ENCODE measurements at places on chromosomes 3 and 15. TPM values are rescaled to one million over a fixed set of nuclear protein-coding genes. Genes with fewer than 3 reads are reported as not detected.
A peak's percentile ranks its signal among the peaks of the same experiment; 100 is the strongest.

DNA sequence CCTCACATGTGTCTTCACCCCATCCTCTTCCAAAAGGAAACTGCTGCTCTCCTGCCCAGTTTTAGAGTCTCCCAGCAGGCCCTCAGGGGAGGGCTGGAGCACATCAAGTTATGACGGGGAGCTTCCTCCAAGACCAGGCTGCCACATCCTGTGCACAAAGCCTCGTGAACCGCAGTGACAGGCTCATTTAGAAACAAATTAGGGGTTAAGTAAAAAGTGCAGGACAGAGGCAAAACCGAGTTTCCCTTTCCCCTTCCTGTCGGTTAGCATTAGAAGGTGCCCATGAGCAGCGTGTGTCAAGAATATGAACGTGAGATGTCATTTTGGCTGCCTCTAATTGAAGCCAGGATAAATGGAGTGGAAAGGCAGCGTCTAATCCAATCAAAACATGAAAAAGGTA is 199.7 kb downstream of the ARRDC4 start:
- no peaks in the 10 kb centered on the region for H3K27me3 ChIP-seq
- no peaks in the 10 kb centered on the region for H3K36me3 ChIP-seq
- H3K4me3 ChIP-seq = no peak overlapping the region
- DNase-seq = no peak
- H3K4me1 ChIP-seq = no peaks in the 10 kb centered on the region

Gene ADAMTS9
- 22.6 TPM for total RNA-seq

Gene AGBL1
- not detected for total RNA-seq

GRCh38 chr15:36763685-36764084 is 184.3 kb downstream of the CDIN1 start:
- no peaks in the 10 kb centered on the region for H3K36me3 ChIP-seq
- H3K27ac ChIP-seq = no peak overlapping the region
- no peaks in the 10 kb centered on the region for H3K27me3 ChIP-seq
- H3K4me1 ChIP-seq = no peaks in the 10 kb centered on the region
- no peak overlapping the region for H3K4me3 ChIP-seq

Gene TJP1
- 128 TPM for total RNA-seq

Gene TGM5
- total RNA-seq = not detected

- H3K36me3 ChIP-seq = no peaks in the 10 kb centered on the region
- no peak for DNase-seq
- no peaks in the 10 kb centered on the region for H3K4me1 ChIP-seq
- no peak overlapping the region for H3K27ac ChIP-seq
- no peak overlapping the region for H3K4me3 ChIP-seq
- H3K27me3 ChIP-seq = no peaks in the 10 kb centered on the region
Measured at GRCh38 chr3:10340476-10340875, 19.6 kb upstream of the SEC13 start.

DNA sequence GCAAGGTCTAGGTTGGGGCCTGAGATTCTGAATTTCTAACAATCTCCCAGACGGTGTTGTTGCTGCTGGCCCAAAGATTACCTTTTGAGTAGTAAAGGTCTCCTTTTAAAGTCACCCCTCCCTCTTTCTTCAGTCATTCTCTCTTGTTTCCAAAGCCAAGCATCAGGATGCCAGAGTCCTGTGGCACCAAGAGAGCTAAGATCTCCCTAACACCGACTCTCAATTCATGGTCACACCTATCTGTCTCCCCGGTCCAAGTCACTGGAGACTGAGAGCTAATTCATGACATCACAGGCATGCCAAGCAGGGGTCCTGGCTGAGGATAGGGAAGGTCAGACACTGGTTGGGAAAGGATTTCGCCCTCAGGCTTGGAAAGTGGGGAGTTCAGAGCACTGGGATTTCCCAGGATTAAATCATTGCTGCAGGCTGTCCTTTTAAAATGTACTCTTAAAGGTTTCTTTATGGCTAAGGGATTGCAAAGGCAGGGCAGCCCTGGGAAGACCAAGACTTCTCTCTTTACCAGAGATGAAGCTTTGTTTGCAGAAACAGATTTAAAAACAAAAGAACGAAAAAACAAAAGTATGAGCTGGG is 7.3 kb downstream of the SHOX2 start:
- H3K27me3 ChIP-seq = peaks cover 98% of the 10 kb centered on the region
- no peak overlapping the region for H3K4me3 ChIP-seq
- H3K36me3 ChIP-seq = no peaks in the 10 kb centered on the region

Gene ROBO1
- total RNA-seq = 26.4 TPM

Gene BCL6
- 9.6 TPM for total RNA-seq

DNA sequence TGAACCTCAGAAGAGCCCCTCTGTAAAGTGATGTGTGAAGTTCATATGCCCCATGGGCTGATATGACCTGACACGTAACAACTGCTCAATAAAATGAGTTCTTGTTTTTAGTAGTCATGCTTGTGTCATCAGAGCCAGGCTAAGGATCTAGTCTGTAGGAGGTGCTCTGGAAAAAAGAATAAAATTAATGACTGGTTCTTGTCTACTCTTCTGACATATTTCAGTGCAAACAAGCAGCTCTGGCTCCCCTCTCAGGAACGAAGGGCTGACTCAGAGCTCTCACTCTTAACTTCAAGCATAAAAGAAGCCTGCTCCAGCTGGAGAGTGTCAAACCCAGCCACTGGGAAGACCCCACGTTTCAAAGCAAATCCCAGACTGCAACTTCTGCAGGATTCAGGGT is 77.0 kb downstream of the LRIG1 start:
- H3K27me3 ChIP-seq = no peaks in the 10 kb centered on the region
- no peak for DNase-seq
- H3K4me3 ChIP-seq = no peak overlapping the region

- H3K27ac ChIP-seq = no peak overlapping the region
- H3K36me3 ChIP-seq = no peaks in the 10 kb centered on the region
- no peak overlapping the region for H3K4me3 ChIP-seq
- no peaks in the 10 kb centered on the region for H3K27me3 ChIP-seq
Measured at GRCh38 chr3:57820479-57820878, 64.4 kb downstream of the SLMAP start.

GRCh38 chr3:16395212-16395611 is 118.3 kb downstream of the RFTN1 start:
- no peak overlapping the region for H3K4me3 ChIP-seq
- H3K36me3 ChIP-seq = no peaks in the 10 kb centered on the region
- DNase-seq = no peak
- no peaks in the 10 kb centered on the region for H3K4me1 ChIP-seq

- DNase-seq = no peak
- H3K4me1 ChIP-seq = no peaks in the 10 kb centered on the region
- H3K27me3 ChIP-seq = peaks cover 72% of the 10 kb centered on the region
- H3K27ac ChIP-seq = no peak overlapping the region
- no peak overlapping the region for H3K4me3 ChIP-seq
Measured at GRCh38 chr15:45133561-45133920, 3.7 kb downstream of the DUOX1 start.

Gene MEIS2
- 22.5 TPM for total RNA-seq

GRCh38 chr15:101723171-101723873 is 951 bp downstream of the TARS3 start:
- peaks cover 5% of the 10 kb centered on the region for H3K4me1 ChIP-seq
- peak; percentile 32 for DNase-seq
- no peaks in the 10 kb centered on the region for H3K36me3 ChIP-seq
- no peaks in the 10 kb centered on the region for H3K27me3 ChIP-seq
- H3K4me3 ChIP-seq = peak overlapping the region; percentile 77

DNA sequence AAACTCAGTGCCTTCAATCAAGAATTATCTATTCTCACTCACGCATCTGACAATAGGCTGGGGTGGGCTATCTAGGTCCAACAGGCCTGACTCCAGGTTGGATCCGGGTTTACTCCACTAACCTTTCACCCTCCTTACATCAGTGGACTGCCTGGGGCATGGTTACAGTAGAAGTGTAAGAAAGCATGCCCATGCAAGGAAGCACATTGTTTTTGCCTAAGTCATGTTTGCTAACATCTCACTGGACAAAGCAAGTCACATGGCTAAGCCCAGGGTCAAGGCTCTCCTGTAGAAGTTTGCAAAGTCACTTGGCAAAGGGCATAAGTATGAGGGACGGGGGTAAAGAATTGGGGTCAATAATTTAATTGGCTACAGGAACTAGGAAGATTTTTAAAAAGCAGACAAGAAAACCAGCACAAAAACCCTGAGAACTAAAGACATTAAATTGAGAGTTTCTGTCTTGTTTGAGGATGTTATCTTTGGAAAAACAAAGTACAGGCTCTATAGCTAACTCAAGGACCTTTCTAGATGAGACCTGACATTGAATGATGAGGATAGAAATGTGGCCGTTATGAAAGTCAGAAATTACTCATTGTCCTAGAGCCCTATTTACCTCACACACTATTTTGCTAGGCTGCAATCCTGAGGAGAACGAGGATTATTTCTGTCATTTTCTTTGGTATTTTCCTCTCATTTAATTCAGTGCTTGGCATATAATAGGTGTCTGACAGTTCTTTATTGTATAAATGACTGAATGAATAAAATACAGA is 214.2 kb downstream of the IL20RB start:
- DNase-seq = no peak
- H3K4me1 ChIP-seq = no peaks in the 10 kb centered on the region
- H3K27ac ChIP-seq = no peak overlapping the region
- no peaks in the 10 kb centered on the region for H3K36me3 ChIP-seq

GRCh38 chr3:70822669-70823068 is 510.2 kb upstream of the MDFIC2 start:
- no peaks in the 10 kb centered on the region for H3K27me3 ChIP-seq
- H3K27ac ChIP-seq = no peak overlapping the region
- no peaks in the 10 kb centered on the region for H3K36me3 ChIP-seq

Gene MORC1
- not detected for total RNA-seq

Gene LOXL1
- total RNA-seq = 9.2 TPM

Gene PLIN1
- total RNA-seq = 0.12 TPM

- H3K36me3 ChIP-seq = no peaks in the 10 kb centered on the region
- H3K4me1 ChIP-seq = peaks cover 24% of the 10 kb centered on the region
- no peak for DNase-seq
- peaks cover 15% of the 10 kb centered on the region for H3K27me3 ChIP-seq
- peak overlapping the region; percentile 90 for H3K27ac ChIP-seq
- peak overlapping the region; percentile 74 for H3K4me3 ChIP-seq
Measured at GRCh38 chr3:31531452-31531991, 1.2 kb upstream of the STT3B start.
